Suppressor macrophage treated with lipopolysaccharide for 1 hour (primary cell): ENCODE measurements at places on chromosomes 16 and 17.

DNA sequence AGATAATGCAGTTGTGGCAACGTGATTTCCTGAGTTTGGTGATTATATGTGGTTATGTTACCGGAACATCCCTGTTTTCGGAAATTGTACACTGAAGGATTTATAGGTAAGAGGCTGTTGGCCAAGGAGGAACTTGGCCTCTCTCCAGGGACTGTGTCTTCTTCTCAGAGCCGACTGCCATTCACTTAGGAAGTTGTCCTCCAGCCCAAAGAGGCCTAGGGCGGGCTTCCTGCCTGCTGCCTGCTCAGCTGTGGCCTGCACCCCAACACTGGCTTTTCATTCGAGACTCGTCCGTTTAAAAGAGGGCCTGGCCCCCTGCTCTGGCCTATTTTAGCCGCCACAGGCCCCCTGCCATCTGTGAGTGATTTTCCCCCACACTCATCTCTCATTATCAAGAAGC, 64.3 kb downstream of the ZDHHC7 start:
- DNase-seq, result no peak

DNA sequence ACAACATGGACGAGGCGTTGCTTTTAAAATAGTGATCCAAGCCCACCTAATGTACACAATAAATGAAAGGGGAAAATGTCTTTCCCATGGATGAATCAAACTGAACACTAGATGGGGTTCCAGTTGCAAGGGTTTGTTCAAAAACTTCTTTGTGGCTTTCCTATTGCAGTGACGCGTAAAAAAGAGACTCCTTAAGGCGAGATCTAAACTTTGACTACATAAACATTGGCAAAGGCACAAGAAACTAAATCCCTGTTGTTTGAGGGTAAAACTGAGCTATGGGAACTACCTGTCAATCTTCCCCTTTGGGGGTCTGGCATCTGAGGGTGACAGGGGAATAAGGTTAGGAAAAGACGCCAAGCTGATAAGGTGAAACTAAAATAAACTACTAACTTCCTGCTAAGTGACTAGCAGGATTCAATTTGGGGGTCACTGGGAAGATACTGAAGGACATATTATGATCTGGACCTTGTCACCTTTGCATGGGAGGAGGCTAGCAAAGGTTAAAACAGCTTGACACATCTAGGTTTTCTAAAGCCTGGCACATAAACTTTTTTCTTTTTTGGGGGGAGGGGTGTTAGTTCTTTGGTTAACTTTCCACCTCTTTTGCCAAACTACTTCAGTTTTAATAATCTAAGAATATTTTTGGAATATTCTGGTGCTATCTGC, 4.7 kb downstream of the SALL1 start:
- no peak for DNase-seq

DNA sequence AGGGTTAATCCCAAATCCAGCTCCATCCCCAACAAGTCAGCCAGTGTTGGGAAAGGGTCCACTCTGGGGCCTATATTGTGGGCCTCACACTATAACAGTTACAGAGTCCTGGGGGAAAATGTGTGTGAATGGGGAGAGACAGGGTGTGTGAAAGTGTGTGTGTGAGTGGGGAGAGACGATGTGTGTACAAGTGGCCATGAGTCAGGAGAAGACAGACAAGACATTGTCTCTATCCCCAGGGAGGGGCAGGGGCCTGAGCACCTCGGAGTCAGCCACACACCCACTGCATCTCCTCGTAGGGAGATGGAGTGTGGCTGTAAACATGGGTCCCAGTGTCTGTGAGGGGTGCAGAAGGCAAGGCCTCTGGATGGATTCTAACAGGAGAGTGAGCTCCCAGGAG, 2.9 kb downstream of the CRHR1 start:
- DNase-seq, result no peak

DNA sequence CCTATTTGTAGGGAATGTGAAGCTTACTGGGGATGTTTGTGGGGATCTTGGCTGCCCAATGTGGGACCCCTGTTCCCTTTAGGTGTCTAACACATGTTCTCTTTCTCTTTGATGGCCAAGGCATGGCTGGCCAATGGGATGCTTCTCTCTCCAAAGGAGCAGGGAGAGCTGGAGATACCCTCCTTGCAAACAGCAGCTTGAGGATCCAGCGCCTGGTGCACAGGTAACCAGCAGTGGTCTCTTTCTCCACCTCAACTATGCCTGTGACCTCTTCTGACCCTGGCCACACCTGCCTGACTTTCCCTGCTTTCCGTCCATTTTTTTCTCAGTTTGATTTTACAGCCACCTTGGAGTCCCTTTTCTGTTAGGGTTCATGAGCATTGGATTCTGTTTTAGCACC, 16.8 kb upstream of the NKD1 start:
- DNase-seq, result no peak

- DNase-seq, result no peak
Observed at GRCh38 chr16:66623755-66624154, 19.3 kb downstream of the CMTM3 start.

- DNase-seq, result no peak
Observed at GRCh38 chr16:72482695-72483094, 310.7 kb upstream of the PMFBP1 start.

DNA sequence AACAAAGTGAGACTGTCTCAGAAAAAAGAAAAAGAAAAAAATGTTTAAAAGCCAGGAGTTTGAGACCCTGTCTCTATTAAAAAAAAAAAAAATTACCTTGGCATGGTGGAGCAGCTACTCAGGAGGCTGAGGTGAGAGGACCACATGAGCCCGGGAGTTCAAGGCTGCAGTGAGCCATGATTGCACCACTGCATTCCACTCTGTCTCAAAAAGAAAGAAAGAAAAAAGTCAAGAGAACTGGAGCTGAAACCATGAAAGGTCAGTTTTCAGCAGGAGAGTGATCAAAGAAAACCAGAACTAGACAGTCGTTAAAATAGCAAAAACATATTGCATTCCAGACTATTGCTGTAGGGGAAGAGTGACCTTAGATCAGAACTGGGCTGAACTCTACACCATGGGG, 8.8 kb downstream of the QPRT start:
- no peak for DNase-seq

- peak; percentile 99 for DNase-seq
Observed at GRCh38 chr16:89246903-89247733, 29.6 kb downstream of the ZNF778 start.

DNA sequence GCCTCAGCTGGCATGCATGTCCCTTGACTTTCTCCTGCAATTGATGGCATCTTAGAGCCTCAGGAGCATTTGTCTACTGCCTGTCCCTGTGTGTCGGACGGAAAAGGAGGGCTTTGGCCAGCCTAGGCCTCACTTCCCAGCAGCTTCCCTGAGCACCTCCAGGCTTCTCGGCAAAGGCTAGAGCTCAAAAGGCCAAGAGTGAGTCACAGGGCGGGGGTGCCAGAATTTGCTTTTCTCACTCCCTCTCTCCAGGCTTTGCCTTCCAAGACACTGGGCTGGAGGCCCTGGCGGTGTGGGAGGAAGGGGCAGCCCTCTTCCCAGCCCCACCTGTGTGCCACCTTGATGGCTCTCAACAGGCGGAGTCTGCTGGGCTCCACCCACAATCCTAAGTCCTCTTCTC, 107.3 kb upstream of the MAF start:
- DNase-seq, result no peak

GRCh38 chr17:27609611-27610303, 21.2 kb upstream of the LGALS9 start:
- peak; percentile 77 for DNase-seq

DNA sequence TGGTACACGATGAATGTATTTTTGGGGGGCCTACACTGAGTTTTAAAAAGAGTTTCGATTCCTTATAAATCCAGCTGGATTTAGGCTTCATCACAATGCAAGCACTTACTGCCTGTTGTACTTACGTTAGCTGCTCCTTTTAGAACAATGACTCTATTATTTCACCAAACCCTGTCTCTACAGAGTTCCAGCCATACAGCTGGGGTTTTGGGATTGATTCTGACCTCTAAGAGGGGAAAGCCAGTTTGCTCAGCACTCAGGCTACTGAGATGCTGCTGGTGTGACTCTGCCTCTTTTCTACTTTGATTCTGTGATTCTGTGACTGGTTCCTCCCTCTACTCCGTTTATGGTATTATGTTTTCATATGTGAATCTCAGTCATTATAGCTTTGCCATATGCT, 329.7 kb downstream of the ABCC12 start:
- no peak for DNase-seq

- DNase-seq, result peak; percentile 62
Observed at GRCh38 chr17:693791-694638, 20.6 kb downstream of the VPS53 start.

- no peak for DNase-seq
Observed at GRCh38 chr16:67240506-67240905, 6.8 kb downstream of the FHOD1 start.

DNA sequence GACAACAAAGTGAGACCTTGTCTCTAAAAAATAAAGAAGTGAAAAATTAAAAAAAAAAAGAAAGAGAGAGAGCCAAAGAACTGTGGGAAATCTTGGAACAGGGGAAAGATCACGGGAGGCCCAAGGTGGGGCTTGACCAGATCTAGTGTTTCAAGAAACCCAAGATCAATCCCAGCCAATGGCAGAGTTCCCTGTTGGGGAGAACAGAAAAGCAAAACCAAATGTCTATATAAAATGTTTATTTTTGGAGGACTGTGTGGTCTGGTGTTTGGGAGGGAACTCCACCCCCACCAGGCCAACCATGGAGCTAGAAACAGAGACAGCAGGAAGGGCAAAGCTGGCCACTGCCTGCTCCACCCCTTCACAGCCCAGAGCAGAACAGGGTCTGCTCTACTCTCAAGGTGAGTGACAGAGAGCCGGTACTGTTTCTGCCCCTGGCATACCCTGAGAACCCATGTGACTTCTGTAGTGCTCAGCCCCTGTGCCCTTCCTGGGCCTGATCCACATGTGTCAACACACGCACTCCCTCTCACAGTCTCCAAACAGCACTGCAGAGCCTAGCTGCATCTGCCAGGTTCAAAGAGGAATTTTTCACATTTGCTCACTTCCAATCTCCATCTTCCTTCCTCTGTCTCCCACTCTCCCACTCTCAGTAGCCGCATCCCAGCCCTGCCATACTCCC, 3.7 kb downstream of the TMEM101 start:
- DNase-seq, result no peak

GRCh38 chr16:81616321-81617020, 162.6 kb upstream of the PLCG2 start:
- peak; percentile 21 for DNase-seq

- no peak for DNase-seq
Observed at GRCh38 chr16:86864586-86864985, 286.2 kb downstream of the FOXL1 start.

- peak; percentile 5 for DNase-seq
Observed at GRCh38 chr16:457732-458400, 32.4 kb downstream of the RAB11FIP3 start.
